ENCODE measurements at places on chromosomes 13 and 19. TPM values are rescaled to one million over a fixed set of nuclear protein-coding genes. Genes with fewer than 3 reads are reported as not detected.

The UBL3 gene
- total RNA-seq: 9.3 TPM

The WDR87 gene
- total RNA-seq: not detected

The NCR1 gene
- total RNA-seq: not detected

The RFX2 gene
- 18.8 TPM for total RNA-seq

The ZNF135 gene
- 1.0 TPM for total RNA-seq

The TMEM59L gene
- total RNA-seq: not detected

The ATP12A gene
- 31.4 TPM for total RNA-seq

The ZNF677 gene
- 7.7 TPM for total RNA-seq

All from airway epithelial cell (primary cell).